Stimulated activated CD4-positive, alpha-beta T cell treated with anti-CD3 and anti-CD28 coated beads, TNF-alpha, amount 100 ng/mL, for 4 hours (primary cell): ENCODE measurements at places on chromosomes 16 and 17.

GRCh38 chr17:4186357-4186881 lies 43.4 kb downstream of the CYB5D2 start:
- no peak for DNase-seq

DNA sequence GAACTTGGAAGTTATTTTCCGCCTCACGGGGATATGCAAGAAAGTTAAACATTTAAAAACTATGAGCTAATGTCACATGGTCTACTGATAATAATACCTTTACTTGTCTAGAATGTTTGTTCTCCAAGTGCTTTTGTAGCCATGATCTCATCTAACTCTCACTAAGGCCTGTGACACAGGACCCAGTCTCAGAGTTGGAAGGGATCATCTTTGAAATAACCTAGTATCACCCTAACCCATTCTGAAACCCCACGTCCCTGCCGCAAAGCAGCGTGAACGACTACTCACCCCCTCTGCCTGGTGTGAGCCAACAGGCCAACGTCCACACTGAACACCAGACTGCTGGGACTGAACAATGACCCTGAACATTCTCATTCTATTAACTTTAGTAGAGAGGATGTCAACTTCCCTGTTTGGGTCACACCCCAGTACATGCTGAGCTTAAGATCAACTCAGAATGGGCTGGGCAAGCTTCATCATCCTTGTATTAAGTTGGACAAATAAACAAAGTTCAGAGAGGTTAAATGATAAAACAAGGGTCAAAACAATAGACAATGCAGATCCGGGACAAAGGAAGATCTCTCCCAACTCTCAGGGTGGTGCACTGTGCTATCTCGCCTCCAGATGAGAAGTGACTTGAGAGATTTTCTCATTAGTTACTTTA lies 54.8 kb upstream of the BCAR1 start:
- no peak for DNase-seq

DNA sequence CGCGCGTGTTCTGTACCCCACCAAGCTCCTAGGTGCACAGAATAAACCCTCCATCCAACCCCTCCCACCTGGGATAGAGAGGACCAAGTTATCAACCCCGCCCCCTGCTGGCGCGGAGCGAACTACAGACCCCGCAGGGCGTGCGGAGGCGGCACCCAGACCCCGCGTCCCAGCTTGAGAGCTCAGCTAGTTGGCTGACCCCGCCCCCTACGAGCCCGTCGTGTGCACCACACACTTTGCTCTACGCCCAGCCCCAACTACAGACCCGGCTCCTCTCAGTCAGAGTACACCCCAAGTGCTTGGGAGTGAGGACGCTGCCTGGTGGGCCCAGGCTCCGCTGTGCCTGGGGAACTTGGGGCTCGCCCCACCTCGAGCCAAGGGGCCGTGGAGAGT lies 1.5 kb downstream of the GRIN2A start:
- no peak for DNase-seq

DNA sequence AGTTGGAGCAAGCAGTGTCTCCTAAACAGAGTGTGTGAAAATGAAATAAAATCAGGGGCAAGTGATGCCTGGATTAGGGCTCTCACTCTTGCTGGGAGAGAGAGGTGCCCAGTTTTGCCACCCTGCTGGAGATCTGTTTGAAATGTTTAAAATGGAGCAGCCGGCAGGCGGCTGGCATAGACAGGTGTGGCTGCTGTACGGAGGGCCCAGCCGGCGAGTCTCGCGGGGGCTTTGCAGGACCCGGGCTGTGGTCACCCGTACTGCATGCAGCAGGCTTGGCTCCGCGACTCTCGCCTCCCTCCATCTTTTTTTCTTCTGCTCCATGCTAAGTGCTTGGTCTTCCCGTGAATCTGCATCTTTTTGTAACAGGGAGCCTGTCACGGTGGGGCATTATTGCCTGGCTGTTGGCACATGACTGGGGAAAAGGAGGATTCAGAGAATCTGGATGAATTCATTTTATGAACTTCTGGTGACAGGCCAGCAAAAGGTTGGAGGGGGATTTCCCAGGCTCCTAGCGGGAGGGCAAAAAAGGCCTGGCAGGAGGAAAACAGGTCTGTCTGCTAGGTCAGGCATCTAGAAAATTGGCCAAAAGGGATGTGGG lies 1.8 kb downstream of the ZNRF1 start:
- no peak for DNase-seq

DNA sequence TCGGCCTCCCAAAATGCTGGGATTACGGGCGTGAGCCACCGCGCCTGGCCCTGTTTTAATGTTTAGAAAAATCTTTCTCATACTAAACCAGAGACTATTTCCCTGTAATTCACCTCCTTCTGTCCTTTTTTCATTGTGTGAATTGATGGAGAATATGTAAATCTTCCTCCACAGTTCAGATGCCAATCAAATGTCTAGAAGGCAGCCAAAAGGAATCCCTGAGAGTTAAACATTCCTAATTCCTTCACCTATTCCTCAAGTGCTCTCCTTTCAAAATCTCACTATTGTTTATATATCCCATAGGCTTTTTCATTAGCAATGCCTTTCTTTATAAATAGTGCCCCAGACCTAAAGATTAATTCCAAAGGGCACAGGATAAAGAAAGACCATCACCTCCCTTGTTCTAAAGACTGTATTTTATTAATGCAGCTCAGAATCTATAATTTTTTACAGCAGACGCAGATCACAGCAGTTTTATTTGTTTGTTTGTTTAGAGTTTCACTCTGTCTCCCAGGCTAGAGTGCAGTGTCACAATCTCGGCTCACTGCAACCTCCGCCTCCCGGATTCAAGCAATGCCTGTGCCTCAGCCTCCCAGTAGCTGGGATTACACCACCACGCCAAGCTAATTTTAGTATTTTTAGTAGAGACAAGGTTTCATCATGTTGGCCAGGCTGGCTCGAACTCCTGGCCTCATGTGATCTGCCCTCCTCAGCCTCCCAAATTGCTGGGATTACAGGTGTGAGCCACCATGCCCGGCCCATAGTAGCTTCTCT lies 30.5 kb downstream of the COPZ2 start:
- DNase-seq, result no peak

DNA sequence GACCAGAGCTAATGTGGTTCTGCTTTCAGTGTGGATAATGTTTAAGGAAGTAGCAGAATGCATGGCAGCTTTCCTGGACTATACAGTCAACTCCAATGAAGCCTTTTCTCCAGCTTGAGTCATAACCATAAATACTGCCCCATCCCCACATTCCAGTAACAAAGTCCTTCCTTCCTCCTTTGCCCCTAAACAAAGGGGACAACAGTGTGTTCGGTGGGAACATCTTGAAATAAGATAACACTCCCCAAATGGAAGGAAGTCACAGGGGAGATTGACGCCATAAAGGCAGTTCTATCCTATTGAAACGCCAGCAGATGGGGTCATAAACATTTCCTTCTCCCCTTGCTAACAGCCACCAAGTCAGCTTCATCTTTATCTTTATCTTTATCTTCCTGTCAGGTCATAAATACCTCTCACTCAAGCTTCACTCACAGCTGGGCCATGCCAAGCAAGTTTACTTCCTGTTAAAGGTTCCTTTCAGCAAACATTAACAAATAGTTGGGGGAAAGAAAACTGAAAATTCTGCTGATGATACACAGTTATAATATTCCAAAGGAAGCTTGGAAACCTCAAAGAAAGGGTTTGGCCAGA lies 136.7 kb downstream of the SNX11 start:
- no peak for DNase-seq
